ENCODE measurements at places on chromosomes 12 and 14.
A peak's percentile ranks its signal among the peaks of the same experiment; 100 is the strongest.

DNA sequence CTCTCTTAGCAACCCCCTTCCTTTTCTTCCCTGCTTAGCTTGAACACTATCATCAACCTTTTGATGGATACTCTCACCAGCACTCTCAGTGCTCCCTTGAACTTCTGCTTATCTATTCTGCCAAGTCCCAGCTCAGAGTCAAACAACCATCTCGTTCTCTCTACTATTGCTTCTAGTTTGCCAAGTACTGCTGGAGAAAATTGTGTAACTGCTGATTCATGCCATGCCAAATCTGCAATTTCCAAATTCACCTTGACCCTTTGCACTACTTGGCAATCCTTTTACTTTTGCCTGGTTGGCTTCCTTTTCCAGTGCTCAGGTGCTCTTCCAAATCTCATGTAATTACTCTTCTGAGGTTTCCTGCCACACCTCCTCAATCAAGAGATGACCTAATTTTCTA is 2.8 kb upstream of the CCDC196 start:
- DNase-seq: no peak

- DNase-seq: no peak
Measured at GRCh38 chr12:93804392-93805179, 127.4 kb downstream of the CRADD start.

GRCh38 chr12:57899010-57899662 is 42.2 kb upstream of the ATP23 start:
- peak; percentile 48 for DNase-seq

DNA sequence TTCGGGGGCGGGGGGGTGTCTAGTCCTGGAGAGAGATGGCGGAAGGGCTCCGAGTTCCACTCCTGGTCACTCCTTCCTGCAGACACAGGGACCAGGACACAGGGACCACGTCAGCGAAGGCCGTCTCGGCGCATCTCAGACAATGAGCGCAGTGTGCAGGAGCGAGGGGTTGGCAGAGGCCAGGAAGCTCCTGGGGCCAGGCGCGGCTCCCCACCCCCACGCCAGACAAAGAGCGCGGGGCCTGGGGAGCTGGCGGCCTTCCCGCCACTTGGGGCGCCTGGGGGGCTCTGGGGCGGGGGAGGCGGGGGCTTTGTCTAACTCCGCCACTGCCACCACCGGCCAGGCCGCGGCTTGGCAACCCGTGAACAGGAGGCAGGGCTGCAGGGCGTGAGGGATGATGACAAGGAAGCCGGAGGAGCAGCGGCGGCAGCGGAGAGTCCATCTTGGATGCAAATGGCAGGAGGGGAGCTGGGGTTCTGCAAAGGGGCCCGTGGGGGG is 2.2 kb downstream of the CDK2AP1 start:
- DNase-seq: no peak

DNA sequence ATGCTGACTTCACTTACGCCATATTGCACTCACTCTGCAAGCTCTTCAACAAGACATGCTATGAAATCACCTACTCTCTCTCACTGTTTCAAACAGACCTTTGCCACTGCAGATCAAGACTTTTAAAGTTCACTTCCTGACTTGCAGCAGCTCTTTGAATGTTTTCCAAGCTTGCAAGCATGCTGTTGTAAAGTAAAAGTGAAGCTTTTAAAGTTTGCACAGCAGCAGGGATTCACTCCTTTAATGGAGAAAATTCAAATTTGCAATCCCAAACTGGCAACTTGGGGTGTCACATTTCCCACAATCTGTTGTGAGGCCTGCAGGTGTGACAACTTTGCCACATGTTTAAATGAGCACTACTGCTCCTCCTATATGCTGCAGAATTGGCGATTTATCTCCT is 270.9 kb downstream of the ALX1 start:
- no peak for DNase-seq

- no peak for DNase-seq
Measured at GRCh38 chr12:30862486-30862885, 64.1 kb upstream of the TSPAN11 start.

DNA sequence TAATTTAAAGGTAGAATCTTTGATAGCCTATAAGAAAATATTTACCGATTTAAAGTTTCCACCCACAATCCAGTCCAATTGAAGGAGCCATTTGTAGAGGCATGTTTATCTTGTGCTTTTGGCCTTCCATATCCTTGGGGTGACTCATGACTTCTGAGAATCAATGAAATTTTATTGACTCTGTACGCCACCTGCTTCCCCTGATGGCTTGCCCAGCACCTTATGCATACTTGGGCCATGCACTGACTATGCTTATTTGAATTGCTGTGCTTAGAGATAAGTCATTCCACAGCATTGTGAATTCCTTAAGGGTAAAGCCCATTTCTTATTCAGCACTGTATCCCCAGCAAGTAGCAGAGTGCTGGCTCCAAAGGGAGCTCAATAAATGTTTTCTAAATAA is 954.8 kb upstream of the SEL1L start:
- DNase-seq: no peak

- peak; percentile 7 for DNase-seq
Measured at GRCh38 chr12:19482551-19483109, 43.3 kb downstream of the AEBP2 start.

DNA sequence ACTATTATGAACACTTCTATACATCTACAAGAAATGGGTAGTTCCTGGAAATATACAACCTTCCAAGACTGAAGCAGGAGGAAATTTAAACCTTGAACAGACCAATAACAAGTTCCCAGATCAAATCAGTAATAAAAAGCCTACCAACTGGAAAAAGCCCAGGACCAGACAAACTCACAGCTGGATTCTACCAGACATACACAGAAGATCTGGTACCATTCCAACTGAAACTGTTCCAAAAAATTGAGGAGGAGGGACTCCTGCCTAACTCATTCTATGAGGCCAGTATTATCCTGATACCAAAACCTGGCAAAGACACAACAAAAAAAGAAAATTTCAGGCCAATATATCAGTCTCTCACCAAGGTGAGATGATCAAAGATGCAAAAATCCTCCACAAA is 189.4 kb downstream of the RPS29 start:
- DNase-seq: no peak

DNA sequence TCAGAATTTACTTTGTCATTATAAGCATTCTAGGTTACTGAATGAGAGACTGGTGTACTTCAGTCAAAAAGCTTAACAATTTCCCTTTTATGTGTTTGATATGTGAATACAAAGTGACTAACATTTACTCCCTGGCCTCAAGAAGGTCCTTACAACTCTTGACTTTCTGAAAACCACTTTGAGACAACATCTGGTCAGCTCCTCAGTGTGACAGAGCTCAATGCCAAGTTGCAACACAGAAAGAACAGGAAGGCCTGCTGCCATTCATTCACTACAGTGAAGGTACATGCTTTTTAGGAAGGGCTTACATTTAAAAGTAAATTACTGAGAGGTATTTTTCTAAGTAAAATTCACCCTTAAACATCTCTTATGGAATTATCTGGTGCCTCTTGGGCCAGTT is 2.3 kb upstream of the NAA30 start:
- no peak for DNase-seq

DNA sequence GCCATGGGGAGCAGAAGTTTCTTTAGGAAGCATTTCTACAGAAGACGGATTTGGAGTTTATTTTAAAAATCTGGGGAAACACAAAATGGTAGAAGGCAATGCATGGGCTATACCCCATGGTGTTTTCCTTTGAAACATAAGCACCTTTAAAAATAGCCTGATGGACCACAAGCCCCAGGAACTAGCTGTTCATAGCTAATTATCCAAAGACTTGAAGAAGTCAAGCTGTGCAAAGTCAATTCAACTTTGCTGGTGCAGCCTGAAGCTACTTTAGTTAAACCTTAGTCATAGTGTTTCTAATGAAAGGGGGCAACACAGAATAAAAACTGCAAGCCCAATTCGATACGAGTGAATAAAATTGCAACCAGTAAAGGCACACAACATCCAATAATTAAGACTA is 732.5 kb downstream of the GALC start:
- no peak for DNase-seq

DNA sequence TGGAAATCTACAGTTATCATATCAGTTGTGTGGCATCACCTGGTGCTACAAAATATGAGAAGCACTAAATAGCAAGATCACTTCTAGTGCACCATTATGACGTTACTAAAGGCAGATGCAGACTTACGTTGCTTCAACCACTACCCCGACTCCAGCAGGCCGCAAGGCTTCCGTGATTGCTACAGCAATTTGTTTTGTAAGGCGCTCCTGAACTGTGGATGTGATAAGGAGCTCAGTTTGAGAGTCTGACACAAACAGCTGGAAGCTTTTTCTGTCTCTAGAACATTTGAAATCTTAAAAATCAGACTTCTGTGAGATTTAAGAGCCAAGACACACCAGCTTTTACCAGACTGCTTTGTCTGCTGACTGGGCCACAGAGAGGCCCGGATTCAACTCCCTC is 57.0 kb downstream of the GCH1 start:
- no peak for DNase-seq

DNA sequence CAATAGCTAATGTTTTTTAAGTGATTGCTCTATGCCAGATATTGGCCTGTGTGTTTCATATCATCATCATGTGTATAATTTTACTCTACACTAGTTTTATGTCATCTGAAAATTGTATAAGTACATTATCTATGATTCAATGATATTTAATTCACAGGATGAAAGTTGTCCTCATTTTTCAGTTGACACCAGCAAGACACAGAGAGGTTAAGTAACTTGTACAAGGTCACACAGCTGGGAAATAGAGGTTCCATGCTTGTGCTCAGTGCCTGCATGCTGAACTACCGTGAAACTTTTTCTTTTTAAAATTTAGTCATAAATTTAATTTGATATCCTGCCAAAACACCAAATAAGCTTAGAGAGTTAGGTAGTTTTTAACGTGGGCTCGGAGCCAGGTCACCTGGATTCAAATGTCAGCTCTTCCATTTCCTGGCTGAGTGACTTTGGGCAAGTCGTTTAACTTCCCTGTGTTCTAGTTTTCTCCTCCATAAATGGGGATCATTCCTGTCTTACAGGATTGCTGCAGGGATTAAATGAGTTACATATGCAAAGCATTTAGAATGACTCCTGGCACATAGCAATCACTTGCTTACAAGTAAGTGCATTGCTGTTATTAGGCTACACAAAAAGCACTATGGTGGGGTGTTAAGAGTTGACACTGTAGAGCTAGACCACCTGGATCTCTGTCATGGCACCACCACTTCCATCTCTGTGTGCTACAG is 183.9 kb downstream of the ETV6 start:
- DNase-seq: no peak

GRCh38 chr12:95605087-95605486 is 53.8 kb upstream of the USP44 start:
- DNase-seq: no peak

DNA sequence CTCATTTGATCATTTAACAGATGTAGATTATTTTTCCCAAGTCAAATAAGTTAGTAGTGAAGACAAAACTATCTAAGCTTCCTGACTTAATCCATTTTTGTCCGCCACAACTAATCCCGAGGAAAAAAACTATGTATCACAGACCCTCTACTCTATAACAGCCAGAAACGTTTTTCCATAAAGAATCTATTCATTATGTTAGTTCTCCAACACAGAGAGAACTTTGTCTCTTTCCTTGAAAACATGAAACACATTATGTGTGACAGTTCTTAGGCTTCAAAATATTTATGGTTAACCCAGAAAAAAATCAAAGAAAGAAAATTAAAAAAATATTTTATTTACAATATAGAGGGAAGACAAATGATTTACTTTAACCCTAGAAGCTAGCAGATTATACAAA is 100.1 kb downstream of the PLEKHG7 start:
- DNase-seq: no peak

GRCh38 chr12:68114606-68115005 is 44.9 kb downstream of the IFNG start:
- no peak for DNase-seq

GRCh38 chr14:69648480-69649451 is 37.4 kb downstream of the SUSD6 start:
- no peak for DNase-seq

- DNase-seq: no peak
Measured at GRCh38 chr14:93522221-93522620, 91.5 kb downstream of the UNC79 start.

DNA sequence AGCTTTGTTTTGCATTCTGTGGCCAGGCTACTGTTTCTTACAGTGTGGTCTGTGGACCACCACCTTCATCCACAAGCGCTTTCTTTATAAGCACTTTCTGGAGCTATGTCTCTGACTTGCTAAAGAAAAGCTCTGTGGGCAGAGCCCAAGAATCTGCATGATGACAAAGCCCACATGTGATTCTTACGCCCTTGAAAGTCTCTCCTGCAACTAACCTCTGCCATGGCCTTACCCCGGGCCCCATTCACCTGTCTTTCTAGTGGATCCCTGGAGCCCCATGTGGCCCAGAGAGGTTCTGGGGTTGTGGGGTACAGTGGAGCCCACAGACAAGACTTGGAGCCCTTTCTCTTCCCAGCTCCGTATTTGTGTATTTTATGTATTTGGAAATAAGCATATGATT is 16.6 kb downstream of the PLEKHH1 start:
- no peak for DNase-seq

- DNase-seq: no peak
Measured at GRCh38 chr14:57692671-57693070, 173.2 kb downstream of the SLC35F4 start.

GRCh38 chr12:128387811-128388422 is 120.9 kb downstream of the TMEM132C start:
- no peak for DNase-seq

GRCh38 chr14:53180272-53181221 is 27.4 kb upstream of the DDHD1 start:
- no peak for DNase-seq

DNA sequence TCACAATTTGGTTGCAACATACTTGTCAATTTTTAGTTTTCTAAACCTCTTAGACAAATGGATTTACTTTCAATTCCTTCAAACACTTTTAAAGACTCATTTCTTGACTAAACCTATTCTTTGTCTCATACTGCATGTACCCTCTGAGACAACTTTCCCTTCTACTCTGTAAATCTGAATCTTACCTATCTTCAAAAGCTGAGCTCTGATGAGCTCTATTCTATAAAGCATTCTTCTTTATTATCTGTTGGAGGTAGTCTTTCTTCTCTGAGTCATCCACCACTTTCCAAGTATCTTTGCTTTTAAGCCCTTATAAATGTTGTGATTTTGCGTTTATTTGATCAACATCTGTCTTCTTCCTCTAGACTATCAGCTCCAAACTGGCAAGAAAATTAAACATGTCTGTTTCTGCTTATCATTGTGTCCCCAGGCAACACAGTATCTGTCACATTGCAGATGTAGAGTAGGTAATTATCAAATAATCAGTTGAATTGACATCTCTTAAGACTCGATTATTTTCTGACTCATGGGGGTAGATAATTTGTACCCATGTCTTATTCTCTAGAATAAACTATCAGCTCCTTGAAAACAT is 265.6 kb upstream of the FAR2 start:
- DNase-seq: no peak

GRCh38 chr14:32473464-32473855 is 144.4 kb downstream of the AKAP6 start:
- no peak for DNase-seq
